ENCODE measurements at places on chromosomes 3 and 15.

DNA sequence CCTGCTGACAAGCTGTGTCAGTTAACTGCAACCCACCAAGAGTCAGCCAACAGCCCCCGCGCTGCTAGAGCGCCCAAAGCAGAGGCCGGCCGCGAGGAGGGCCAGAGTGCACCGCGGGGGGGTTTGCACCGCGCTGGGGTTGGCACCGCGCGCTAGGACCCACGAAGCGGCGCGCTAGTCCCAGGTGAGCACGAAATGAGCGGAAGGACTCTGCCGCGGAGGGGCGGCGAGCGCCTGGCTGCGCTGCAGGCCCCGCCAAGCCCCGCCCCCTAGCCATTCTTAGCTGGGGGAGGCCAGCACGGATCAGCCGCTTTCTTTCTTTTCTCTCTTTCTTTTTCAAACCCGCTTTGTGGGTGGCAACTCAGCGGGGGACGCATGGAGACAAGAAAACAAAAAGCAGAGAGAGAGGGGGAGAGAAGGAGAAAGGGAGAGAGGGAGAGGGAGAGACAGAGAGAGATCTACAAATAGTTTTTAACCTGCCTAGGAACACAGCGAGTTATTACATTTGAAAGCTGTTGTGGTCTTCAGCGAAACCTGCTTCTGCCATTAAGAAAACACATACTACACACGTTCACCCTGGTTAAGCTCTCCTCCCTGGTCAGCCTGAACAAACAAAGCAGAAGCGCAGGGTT is 6.9 kb upstream of the FOXB1 start:
- no peak for DNase-seq

- no peak for DNase-seq
These were observed 175.3 kb downstream of the UACA start for GRCh38 chr15:70587896-70588567.

DNA sequence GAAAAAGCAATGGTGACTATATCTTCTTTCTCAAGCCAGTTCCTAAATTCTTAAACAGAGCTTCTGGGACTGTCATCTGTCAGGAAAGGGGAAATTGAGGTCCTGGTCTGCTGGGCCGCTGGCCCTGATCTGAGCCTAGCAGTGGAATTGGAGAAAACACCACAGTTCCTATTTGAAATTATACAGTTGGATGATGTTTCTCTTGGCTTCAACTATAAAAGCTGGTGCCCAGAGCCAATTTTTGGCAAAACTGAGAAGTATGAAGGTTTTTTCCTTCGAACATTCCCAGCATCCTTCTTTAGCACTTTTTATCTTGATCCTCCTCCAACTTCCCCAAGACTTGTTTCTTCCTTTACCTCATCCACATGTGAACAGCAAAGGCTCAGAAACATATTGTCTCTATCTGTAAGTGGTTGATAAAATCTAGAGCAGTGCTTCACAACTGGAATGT is 83.9 kb downstream of the CD47 start:
- DNase-seq: no peak

DNA sequence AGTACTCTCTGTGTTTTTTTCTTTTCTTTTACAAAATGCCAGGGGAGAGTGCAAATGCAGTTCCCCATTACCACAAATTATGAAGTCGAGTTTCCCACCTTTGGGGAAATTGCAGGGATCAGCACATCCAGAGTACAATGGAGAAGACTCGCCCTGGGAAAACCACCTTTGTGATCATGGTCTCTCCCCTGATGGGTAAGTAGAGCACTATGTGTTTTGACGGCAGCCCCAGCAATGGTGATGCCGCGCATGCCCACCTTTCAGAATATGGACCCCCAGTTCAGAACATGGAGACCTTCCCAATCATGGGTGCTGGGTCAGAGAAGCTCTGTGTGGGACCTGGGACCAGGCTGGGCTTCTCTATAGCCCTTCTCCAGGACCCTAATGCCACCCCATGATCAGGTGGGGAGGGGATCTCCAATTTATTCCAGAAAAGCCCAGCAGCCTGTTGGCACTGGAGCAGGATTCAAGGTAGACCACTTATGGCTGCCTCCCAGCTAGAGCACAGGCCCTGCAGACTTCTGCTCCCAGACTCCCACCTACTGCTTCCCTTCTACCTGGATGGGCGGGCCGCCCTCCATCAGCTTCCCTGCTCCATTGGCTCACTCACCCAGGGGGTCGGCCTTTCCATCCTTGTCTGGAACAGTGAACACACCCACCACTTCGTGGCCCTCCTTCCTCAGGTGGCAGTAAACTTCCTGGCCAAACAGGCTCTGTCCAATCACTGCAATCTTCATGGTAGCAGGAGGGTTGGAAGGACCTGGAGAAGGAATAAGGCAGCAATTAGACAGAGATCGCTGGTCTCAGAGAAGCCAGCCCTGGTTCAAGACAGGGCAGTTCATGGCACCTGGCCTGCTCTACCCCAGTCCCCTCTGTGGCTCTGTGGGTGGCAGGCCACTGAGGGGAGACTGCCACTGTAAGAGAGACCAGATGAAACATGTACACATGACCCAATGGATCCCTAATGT is 19.9 kb downstream of the ALDH1L1 start:
- no peak for DNase-seq

- no peak for DNase-seq
These were observed 8.7 kb upstream of the ST6GAL1 start for GRCh38 chr3:186921578-186921977.

DNA sequence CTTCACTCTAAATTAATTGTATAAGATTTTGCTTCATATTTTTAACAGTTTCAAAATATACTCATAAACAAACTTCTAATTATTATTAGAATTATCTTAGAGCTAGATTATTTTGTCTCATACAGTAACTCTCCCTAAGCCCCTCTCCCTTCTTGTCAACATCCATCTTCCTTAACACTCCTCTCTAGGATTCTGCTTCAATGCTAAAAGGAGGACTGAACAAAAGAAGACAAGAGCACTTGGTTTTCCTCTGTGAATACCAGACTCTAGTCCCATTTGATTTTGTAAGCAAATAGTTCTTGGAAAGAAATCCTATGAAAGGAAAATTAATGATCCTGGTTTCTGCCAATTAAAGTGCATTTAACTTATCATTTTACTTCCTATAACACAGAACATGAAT is 91.8 kb downstream of the KCNMB2 start:
- DNase-seq: no peak

- peak; percentile 25 for DNase-seq
These were observed 67.7 kb downstream of the SLC30A4 start for GRCh38 chr15:45454814-45455213.

DNA sequence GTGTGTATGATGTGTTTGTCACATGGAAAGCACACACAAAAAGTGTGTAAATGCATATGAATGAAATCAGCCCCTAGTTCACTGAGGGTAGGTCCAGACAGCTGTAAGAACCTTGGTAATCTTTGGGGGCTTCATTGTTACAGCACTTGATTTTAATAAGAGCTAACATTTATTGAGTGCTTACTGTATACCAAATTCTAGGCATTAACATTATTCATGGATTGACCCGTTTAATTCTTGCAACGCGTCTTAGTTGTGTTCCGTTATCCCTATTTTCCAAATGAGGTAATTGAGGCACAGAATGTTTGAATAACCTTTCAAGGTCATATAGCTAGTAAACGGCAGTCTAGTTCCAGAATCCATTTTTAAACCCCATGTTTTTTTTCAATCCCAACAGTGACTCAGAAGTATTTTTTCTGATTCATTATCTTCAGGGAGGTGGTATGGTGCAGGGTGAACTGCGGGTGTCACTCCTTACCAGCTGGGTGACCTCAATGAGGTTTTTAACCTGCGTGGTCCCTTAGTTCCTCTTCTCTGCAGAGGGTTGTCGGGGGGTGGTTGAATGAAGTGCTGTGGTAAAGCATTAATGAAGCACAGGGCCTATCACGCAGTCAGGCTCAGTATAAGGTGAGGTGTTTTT is 14.2 kb downstream of the RAB8B start:
- DNase-seq: no peak

DNA sequence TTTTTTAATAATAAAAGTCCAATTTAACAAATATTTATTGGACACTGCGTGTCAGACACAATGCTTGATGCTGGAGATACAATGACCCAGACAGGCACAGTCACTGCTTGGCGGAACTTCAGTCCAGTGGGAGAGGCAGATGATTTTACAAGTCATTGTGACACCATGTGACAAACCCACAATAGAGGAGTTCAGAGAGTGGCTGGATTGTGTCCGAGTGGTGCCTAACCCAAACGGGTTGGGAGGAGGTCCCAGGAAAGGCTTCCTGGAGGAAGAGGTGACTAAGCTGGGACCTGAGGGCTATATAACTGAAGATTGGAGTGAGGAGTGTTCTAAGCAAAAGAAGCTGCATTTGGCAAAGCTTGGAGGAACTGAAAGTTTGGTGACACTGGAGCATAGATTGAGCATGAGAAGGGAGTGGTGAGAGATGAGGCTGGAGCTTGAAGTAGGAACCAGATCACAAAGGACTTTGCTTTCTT is 41.4 kb downstream of the CRTC3 start:
- DNase-seq: peak; percentile 61
